NCI-H2171 (cell line): ENCODE measurements at places on chromosomes 6 and 20.

- no peak for DNase-seq
These were observed 124.3 kb downstream of the DLL1 start for GRCh38 chr6:170166511-170167122.

GRCh38 chr6:113750151-113750855 lies 106.8 kb upstream of the MARCKS start:
- DNase-seq, result no peak

GRCh38 chr6:118146584-118146983 lies 239.5 kb downstream of the SLC35F1 start:
- DNase-seq, result no peak

DNA sequence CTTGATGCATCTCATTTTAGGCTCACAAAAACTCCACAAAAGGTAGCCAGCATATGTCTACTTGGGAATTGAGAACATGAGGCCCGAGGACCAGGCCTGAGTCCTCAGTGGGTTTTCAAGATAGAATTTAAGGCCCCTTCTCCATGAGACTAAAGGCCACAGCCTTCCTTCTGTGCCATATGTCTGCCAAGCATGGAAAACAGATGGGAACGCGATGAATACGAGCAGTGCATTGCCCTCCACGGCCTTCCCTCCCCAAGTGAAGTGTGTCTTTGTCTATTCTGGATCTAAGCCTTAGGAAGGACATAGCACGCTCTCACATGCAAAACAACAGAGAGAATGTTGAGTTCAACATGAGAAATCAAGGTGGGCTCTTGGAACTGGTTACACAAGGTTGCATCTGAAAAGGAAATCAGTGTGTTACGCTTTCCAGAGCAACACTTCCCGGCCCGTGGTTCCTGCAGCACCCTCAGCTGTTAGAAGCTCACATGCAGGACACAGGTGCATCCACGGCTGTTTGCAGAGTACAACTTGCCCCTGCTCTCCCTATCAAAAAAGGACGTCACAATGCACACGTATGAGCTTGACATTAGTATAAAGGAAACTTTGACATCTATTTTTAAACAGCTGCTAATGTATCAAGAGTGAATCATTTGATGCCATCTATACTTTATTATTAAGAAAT lies 229.9 kb downstream of the NRN1 start:
- peak; percentile 30 for DNase-seq

- DNase-seq, result no peak
These were observed 65.9 kb upstream of the FBXL4 start for GRCh38 chr6:99013661-99014060.

GRCh38 chr6:134529921-134530320 lies 212.0 kb upstream of the SGK1 start:
- no peak for DNase-seq

DNA sequence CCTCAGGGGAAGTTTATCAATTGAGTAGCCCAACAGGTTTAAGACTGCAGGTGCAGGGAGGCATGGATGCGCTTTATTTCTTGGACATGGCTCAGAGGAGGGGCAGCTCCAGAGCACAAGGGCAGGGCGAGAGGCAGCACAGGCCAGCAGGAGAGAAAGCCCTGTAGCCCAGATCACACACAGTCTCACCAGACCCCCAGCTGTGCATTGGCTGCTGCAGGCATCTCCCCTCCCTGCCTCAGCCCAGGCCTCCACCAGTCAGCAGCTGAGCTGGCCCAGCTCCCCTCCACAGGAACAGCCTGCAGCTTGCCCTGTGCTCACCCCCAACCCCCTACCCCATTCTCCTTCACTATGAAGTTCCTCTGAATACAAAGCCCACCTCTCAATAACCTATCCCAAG lies 24.7 kb downstream of the MRPL14 start:
- no peak for DNase-seq

DNA sequence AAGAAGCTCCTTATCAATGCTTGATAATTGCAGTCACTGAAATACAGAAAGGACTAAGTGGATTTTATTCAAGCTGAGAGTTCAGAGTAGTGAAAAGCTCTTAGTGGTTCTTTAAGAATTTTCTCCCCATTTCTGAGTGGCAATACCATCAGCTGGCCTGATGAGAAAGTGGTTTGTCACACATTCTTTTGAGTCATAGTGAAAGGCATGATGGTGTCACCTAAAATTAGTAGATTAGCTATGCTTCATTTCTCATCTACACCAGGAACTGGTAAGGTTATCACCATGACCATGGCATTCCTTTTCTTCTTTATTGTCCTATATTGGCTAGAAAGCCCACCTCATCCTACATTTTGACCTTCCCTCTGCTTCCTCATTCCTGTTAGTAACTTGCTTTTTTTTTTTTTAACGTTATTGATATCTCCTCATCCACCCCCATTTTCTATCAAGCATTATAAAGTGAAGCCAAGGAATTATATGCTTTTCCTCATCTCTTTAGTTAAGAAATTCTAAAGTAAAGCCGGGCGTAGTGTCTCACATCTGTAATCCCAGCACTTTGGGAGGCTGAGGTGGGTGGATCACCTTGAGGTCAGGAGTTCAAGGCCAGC lies 67.4 kb upstream of the LOC128125822 start:
- DNase-seq, result no peak

GRCh38 chr6:156844089-156844488 lies 66.9 kb downstream of the ARID1B start:
- DNase-seq, result no peak

- no peak for DNase-seq
These were observed 861.2 kb upstream of the EYS start for GRCh38 chr6:66568271-66568670.

- DNase-seq, result no peak
These were observed 267.7 kb downstream of the PRL start for GRCh38 chr6:22029171-22029570.

- no peak for DNase-seq
These were observed 85.3 kb upstream of the SLC22A16 start for GRCh38 chr6:110561696-110562095.

DNA sequence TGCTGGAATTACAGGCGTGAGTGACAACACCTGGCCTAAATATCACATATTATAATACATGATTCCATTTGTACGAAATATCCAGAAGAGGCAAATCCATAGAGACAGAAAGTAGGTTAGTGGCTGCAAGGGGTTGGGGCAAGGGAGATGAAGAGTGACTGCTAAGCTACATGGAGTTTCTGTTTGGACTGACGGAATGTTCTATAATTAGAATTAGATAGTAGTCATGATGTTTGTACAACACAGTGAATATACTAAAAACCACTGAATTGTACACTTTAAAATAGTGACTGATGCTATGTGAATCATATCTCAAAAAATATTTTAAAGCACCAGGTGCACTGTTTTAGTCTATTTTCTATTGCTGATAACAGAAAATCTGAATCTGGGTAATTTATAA lies 3.7 kb upstream of the HEBP2 start:
- DNase-seq, result no peak

DNA sequence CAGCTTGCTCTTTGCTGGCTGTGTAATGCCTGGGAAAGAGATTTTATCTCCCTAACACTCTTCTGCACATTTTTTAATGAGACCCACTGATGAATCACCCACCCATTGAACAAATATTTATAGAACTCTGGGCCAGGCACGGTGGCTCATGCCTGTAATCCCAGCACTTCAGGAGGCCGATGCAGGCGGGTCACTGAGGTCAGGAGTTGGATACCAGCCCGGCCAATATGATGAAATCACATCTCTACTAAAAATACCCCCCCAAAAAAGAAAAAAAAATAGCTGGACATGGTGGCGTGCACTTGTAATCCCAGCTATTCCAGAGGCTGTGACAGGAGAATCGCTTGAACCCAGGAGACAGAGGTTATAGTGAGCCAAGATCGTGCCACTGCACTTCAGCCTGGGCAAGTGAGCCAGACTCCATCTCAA lies 82.1 kb upstream of the SIRPA start:
- no peak for DNase-seq

DNA sequence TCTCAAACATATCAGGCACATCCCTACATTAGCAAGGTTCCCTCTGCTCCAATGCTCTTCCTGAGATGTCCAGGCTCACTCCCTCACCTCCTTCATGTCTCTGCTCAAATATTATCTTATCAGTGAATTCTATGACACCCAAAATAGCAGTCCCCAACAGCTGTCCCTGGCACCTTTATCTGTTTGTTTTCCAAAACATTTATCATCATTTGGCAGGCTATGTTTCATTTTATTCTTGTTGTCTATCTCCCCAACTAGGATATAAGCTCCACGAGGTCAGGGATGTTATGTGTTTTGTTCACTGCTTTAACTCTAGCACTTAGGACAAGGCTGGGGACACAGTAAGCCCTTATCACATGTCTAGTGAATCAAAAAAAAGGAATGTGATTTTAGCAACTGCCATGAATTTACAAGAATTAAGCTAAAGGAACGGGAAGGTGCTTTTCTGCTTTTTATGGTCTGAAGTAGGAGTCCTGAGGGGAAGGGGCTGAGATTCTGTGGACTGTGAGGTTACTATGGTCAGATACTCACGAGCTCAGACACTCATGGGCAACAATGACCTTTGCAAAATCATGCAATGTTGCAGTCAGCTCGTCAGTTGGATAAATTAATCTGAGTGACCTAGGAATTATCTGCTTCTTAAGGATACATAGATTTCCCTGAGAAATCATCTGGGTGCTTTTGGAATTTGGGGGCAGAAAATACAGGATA lies 1.9 kb upstream of the IL22RA2 start:
- DNase-seq, result no peak
